AG20443 (cell line): ENCODE measurements at places on chromosomes 4 and X.

DNA sequence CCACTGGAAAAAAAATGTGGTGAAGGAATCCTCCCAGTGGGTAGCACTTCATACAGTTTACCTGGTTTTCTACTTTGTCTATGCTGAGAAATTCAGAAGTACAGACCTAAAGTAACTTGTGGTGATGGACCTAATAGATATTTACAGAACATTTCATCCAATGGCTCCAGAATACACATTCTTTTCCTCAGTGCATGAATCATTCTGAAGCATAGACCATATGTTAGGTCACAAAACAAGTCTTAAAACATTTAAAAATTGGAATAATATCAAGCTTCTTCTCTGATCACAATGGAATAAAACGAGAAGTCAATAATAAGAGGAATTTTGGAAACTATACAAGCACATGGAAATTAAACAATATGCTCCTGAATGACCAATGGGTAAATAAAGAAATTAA, 450.1 kb upstream of the INTU start:
- DNase-seq: no peak

GRCh38 chr4:3335982-3336381, 43.2 kb downstream of the RGS12 start:
- no peak for DNase-seq

DNA sequence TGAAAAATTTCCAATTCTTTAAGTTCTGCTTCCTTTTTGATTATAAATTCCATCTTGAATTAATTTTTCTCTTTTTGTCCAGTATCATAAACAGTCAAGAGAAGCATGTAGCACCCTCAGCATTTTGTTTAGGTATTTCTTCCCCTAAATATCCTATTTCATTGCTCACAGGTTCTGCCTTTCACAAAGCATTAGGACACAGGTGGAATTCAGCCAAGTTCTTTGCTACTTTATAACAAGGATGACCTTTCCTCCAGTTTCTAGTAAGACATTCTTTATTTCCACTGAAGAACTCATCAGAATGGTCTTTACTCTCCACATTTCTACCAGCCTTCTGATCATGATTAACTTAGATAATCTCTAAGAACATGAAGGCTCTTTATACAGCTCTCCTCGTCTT, 7.4 kb downstream of the SLC9B1 start:
- DNase-seq: peak; percentile 10

GRCh38 chr4:17152941-17153540, 254.6 kb upstream of the LDB2 start:
- no peak for DNase-seq
